OCI-LY7 (cell line): ENCODE measurements at places on chromosomes 7 and 10.

DNA sequence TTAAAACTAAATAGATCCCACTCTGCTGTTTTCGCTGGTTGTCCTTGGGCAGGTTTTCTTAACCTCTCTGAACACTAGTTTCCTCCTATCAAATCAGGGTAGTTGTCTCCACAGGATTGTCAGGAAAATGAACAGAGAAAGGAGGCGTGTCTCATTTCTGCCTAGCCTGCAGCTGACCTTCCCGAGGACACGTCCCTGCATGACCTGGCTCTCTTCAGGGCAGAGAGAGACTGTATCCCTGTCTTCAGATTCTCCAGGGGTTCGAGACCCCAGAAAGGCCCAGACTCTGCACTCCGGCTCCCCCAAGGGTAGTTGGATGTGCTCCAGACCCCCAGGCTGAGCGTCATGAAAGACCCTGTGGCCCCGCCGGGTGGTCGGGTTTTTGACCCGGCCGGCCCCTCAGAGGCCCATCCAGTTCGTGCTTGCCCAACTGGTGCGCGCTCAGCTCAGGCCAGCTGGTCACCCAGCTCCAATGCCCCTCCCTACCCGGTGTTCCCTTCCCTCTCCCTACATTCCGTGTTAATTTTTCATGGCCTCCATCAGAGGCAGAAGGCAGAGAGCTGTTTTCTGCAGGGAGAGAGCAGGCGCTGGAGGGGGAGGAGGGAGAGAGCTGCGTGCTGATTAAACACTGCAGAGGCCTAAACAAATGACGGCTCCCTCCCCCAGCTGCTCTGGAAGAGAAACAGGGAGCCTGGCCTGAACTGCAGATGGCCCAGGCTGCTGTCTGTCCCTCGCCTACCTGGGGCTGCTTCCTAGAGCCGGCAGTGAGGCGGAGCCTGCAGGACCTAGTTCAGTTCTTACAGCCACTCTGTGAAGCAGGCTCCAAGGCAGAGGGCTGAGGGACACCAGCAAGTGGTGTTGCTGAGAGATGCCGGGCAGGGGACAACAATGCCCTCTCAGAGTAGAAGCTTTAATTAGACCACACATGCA is 86.2 kb upstream of the PPIF start:
- no peak for DNase-seq

GRCh38 chr7:155371331-155371883 is 73.7 kb downstream of the INSIG1 start:
- no peak for DNase-seq

DNA sequence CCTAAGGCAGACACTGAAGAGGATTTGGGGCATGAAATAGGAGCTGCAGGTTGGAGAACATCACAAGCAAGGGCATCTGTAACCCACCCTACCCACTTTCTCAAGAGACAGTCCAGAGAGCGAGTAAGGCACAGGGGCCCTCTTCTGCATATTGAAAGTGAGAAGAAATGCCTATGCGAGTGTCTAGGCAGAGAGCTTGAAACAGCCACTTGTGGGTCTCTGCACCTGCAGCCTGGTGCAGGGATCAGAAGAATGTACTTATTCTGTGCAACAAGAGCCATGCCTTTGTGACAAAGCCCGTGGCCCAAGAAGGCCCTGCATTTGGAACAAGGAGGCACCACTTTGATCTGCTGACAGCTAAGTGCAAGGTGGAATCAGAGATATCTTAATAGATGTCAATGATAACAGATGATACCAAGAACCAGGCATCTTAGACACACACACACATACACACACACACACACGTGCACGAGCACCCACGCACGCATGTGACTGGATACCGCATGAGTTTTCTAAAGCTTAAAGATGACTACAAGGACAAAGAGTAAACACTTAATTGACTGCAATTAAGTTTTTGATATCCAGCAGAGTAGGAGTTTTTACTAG is 89.3 kb downstream of the NPSR1 start:
- no peak for DNase-seq

DNA sequence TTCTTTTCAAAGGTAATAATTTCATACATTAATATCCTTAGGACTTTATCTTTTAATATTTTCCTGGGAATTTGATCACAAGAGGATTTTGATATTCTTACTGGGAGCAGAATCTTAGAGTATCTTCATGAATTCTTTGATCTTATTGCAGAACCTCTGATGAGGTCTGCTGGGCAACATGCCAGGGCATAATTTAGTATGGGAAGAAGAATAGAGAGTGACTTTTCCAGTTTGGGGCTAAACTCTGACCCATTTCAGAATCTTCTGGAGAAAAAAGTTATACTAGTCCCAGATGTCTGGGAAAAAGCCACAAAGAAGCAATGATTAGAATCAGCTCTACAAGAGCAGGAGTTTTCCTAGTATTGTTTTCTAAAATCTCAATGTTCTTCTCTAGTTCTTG is 28.0 kb upstream of the RSU1 start:
- no peak for DNase-seq

DNA sequence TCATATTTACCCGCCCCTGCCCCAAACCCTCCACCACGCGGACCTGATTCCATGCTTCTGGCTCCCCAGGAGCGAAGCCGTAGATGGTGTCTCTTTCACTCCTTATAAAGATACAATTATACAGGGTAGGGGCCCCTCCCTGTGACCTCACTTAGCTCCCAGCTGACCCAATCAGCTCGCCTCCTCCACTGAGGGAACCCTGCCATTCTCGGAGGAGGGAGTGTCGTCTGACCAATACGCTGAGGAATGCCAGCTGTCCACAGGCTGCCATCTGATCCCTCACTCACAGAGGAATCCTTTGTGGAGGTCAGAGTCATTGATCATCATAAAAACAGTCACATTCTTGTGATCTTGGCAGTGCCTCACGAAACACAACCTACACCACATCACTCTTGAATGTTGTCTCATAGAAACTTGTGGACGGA is 67.5 kb upstream of the INSIG1 start:
- DNase-seq, result no peak

DNA sequence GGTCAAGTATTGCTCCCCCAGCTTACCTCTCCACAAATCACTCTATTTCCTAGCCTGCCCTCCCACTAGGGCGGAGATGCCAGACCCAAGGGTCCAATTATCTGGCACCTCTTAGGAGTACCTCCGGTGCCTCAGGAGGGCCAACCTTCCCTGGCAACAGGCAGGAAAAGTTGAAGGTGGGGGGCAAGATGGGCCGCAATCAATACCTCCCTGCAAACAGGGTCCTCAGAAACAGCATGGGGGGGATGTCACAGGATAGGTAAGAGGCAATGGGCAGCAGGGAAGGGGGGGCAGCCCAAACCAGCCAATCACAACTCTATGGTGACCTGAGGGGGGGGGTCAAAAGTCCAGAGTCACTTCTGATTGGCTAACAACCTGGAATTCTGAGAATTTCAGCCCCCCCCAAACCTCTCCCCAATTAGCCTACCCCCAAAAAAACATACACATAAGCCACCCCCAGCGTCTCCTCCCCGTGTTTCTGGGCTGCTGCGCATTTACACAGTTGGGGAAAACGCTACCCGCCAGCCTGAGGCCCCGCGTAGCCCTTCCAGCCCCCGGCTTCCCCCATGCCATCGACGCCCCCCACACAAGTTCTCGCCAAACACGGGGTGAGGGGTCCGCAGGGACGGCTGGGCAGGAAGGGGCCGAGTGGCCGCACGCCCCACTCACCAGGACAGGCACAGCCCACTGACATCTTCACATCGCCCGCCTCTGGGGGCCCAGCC is 589 bp downstream of the LDB1 start:
- DNase-seq, result peak; percentile 69

DNA sequence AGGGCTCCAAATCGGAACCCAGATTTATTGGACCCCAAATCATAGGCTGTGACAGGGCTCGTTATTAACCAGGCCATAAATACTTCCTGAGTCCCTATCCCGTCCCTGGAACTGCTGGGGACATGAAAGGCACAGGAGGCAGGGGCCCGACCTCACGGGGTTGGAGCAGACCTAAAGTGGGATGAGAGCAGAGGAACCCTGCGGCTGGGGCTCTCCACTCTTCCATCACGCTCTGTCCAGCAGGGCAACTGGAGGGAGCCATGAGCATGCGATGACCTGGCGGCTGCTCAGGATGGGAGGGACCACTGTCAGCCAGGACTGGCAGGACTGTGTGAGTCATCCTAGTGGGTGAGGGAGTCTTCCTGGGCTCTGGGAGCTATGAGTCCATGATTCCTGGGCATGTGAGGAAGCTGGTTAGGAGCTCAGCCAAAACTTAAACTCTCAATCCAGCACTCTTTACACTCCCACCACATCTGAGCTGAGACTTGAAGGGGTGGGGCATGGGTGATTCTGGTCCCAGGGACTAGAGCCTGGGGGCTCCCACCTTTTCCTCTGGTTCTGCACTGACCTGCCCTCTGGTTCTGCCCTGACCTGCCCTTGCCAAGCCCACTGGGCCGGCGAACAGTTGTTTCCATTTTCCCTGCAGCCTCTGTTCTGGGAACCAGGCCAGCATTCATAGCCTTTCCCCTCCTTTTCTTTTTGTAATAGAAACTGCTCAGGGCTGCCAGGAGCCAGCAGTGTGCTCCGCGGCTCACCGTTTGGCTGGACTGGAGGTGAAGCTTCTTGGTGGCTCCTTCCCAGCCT is 47.1 kb downstream of the SYPL1 start:
- DNase-seq, result no peak

DNA sequence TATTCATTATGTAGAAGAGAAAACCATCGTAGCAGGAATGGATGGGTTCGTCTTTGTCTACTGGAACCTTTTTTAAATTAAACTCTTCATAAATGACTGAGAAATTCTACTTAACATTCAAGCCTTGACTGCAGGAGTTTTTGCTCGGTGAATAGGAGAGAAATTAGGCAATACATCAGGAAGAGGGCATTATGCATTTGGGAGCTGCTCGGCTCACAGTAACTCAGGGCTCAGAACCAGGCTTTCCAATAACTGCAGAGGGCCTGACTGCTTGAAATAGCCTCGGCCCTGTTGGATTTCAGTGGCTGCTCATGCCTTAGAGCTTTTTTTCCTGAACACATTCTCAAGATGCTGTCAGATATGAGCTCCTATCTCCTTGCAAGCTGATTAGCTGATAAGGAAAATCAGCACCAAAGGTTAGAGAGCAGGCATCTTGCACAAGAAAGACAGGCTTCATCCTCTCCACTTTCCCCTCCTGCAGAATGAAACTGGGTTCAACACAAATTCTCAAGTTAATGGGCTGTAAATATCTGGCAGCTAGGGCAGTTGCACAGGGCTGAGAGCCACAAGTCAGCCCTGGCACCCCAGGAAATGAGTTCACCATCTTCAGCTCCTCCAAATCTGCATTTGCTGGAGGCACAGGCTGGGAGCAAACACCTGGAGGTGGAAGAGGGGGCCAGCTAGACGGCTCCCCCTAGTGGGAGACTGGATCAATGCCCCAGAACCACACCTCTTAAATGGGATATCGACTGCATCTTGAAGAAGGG is 24.3 kb downstream of the TECTB start:
- DNase-seq, result peak; percentile 35

- peak; percentile 3 for DNase-seq
These were observed 60.4 kb downstream of the FOXI2 start for GRCh38 chr10:127797339-127797738.
